ENCODE measurements at places on chromosomes 12 and 14.

- no peak for DNase-seq
These were observed 32.6 kb upstream of the ANO6 start for GRCh38 chr12:45183246-45183645.

DNA sequence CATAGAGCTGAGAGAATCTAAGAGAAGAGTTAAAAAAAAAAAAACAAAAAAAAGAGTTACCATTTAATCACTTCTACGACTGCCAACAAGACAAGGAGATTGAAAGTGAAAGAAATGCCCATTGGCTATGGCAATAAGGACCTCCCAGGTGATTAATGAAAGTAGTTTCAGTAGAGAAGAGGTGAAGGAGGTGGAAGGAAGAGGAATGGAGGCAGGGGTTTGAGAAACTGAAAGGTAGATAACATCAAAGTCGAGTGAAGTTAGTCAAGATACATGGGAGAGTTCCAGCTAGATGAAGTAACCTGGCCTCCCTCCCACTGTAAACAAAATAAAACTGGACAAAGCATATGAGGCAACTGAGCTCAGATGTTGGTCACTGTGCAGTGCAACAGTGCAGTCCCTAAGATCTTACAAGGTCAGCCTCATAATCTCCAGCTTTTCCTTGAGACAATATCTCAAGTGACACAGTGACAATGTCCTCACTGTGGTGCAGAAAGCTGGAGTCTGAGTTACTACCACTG is 118.0 kb upstream of the CCDC198 start:
- no peak for DNase-seq

GRCh38 chr14:73358187-73358586 is 100.2 kb downstream of the NUMB start:
- no peak for DNase-seq

- no peak for DNase-seq
These were observed 16.6 kb downstream of the NOXRED1 start for GRCh38 chr14:77406718-77407117.

GRCh38 chr14:37413504-37414003 is 181.5 kb downstream of the FOXA1 start:
- DNase-seq: no peak

- no peak for DNase-seq
These were observed 28.6 kb downstream of the GABARAPL1 start for GRCh38 chr12:10241290-10241689.

GRCh38 chr12:79706676-79707075 is 15.9 kb upstream of the PAWR start:
- no peak for DNase-seq

DNA sequence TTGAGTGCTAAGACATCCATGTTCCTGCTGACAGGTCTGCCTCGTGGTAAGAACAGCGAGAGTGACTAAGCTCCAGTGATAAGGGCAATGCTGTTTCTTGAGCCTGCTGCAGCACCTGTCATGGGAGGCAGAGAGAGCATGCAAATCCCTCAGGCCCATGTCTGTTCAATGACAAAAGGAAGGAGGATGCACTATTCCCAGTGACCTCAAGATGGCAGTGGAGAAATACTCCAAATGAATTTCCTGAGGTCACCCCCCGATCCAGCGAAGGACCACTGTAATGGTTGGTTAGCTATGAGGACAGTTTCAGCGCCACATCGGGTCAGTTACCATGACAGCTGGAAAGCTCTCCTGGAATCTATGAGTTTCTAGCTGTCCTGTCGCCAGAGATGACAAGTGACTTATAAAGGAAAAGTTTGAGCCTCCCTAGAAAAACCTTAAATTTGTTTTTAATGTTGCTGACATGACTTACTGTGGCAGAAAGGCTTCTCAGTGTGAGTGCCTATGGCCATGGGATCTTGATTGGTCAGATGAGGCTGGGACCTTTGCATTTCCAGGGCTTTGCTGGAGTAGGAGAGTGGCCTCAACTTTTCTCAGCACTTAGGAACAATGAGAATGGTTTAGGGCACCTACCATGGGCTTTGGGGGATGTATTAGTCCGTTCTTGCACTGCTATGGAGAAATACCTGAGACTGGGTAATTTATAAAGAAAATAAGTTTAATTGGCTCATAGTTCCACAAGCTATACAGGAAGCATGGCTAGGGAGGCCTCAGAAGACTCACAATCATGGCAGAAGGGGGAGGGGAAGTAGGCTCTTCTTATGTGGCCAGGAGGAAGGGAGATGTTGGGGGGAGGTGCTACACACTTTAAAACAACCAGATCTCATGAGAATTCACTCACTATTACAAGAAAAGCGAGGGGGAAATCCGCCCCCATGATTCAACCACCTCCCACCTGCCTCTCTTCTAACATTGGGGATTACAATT is 88.0 kb upstream of the TMEM260 start:
- DNase-seq: peak; percentile 57

DNA sequence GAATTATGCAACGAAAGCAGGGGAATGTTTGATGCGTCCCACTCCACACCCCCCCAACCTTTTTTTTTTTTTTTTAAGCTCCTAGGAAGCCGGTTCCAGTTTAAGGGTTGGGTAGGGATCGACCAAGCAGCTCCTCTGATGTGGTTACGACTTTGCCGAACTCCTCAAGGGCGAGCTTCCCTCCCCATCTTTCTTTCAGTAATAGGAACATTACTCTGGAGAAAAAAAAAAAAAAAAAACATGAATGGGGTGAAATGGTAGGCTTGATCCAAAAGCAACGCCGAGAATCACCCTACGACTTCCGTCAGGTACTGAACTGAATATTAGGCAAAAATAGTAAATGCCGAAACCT is 9.6 kb downstream of the BMP4 start:
- DNase-seq: no peak

- DNase-seq: no peak
These were observed 123.3 kb downstream of the SLC38A6 start for GRCh38 chr14:61104358-61104757.

GRCh38 chr14:41607304-41607775 is 664 bp downstream of the LRFN5 start:
- no peak for DNase-seq

DNA sequence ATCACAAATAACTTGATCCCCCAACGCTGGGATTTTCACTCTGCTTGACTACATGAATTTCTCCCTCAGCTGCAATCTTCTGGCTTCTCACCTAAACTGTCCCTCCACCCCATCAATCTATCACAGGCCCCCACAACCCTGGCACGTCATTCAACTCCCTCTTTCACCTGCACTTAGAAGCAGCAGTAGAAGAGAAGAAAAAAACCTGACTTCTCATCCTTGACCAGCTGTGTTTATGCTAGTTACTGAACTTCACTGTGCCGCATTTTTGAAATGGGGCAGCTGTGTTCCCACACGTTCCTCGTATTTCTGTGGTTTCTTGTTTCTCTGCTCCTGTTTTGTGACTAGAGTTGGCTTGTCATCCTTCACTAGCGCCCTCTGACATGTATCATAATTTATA is 35.0 kb downstream of the ITPR2 start:
- no peak for DNase-seq

- no peak for DNase-seq
These were observed 8.0 kb downstream of the DTX1 start for GRCh38 chr12:113064395-113065125.

DNA sequence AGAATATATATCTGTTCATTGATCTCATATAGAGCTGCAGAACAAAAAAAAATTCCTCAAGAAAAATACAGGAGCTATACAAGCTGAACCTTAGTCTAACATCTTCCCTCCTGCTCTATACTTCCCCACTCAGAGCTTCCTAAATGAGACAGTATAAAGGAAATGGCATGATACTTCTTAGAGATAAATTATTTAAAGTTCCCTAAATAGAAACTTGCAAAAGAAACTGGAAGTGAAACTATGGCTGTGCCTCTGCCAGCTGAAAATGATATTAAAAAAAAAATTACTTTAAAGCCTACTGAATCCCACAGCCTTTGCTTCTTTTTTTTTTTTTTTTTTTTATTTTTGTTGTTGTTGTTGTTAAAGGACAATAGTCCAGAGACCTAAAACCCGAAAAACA is 11.6 kb upstream of the NEK9 start:
- no peak for DNase-seq

DNA sequence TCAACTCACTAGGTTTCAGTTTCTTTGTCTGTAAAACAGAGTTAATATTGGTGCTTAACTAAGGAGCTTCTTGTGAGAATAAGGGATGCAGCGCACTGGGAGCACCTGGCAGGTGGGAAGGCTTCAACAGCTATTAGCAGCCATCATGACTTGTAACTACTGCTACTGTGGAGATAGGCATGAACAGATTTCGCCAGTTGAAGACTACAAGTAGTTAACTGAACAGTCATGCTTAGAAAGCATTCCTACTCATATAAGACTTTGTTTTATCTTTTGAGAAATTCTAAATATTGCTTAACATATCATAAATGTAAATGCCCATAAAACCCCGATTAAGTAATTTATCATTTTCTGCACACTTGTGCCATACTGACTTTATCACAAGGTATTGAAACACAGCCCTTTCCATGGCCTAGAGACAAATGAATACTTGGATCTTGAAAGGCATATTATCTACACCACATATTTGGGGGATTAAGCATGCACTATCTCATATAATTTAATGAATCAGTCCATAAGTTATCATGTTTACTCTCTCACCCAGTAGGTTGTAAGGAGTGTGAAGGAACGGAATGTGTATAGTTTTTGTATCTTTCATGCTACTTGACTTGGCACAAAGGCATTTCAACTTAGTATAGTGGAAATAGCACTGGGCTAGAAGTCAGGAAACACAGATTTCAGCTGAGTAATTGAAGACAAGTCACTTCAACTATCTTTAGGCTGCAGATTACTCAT is 16.1 kb downstream of the NTN4 start:
- no peak for DNase-seq

- DNase-seq: no peak
These were observed 194.6 kb upstream of the KRR1 start for GRCh38 chr12:75705749-75706711.

- DNase-seq: peak; percentile 63
These were observed 1319.1 kb downstream of the TMEM121 start for GRCh38 chr14:106845286-106846087.

All from NCI-H2107 (cell line).